ENCODE measurements at places on chromosomes 7 and 10.

- DNase-seq = no peak
Measured at GRCh38 chr10:47143072-47143471, 156.9 kb upstream of the GDF10 start.

GRCh38 chr10:67790534-67791408 lies 47.2 kb downstream of the DNAJC12 start:
- DNase-seq = no peak

- DNase-seq = no peak
Measured at GRCh38 chr10:48472501-48473069, 132.3 kb downstream of the ARHGAP22 start.

DNA sequence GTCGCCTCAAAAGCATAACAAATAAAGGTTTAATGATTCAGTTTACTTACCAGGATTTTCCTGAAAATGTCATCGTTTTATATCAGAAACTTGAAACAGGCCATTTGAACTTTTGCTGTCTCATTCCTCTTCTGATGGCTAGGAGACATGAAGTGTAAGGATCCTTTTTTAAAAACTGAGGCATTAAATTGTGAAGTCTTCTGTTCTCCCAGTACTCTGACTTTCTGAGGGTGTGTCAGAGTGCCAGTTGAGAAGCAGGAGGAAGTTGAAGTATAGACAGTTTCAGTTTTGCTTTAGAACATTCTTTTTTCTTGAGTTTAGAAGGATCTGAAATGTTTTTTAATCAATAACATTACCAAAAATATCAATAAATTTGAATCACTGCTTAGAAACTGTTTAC lies at the start of gene SAMD9L:
SAMD9L (minus strand) TSS at position 242 of the 400 bp plus-strand sequence. CDS start 12,414 bp downstream, outside the sequence.
- no peak for DNase-seq

GRCh38 chr10:10976652-10977051 lies 41.0 kb upstream of the CELF2 start:
- no peak for DNase-seq

- no peak for DNase-seq
Measured at GRCh38 chr10:84026821-84027257, 112.5 kb upstream of the GHITM start.
